ENCODE measurements at places on chromosomes 3 and 15.

GRCh38 chr3:47365213-47366153 is 15.3 kb upstream of the PTPN23 start:
- no peak for DNase-seq

DNA sequence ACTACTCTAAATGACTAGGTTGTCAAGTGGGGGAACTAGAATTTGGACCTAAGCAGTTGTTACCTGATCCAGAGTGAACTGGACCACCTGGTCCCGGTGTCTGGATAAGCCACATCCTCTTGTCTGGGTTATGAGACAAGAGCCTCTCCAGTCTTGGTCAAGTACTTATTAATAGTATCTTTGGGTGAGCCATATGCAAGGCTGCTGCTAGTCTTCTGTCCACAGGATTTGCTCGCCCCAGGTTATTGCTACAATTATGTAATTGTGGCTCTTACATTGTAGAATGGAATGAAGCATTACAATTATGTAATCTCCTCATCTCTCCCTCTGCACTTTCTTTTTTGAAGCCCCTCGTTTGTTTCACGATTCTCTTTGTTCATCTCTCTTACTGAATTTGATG is 24.0 kb upstream of the AGBL1 start:
- DNase-seq = no peak

- no peak for DNase-seq
These were observed 543 bp downstream of the MEF2A start for GRCh38 chr15:99566157-99566897.

DNA sequence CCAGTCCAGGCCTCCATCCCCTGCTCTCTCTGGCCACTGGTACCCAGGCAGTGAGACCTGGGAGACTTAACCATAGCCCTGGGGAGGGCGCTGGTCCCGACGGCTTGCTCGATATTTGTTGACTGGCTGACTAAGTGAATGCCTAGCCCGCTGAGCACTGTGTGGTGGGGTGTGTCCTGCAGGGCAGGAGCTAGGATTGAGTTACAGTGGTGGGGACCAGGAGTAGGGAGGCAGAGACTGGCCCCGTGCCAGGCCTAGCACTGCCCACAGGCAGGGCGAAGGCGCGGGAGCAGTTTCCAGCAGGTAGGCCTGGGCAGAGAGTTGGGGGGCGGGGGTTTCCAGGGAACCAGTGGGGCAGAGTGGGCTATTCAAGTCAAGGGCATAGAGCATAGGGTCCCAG is at the start of gene VILL:
Gene VILL (plus strand): TSS at position 260 of the 400 bp plus-strand sequence. CDS start 2,887 bp downstream, outside the sequence.
- no peak for DNase-seq

DNA sequence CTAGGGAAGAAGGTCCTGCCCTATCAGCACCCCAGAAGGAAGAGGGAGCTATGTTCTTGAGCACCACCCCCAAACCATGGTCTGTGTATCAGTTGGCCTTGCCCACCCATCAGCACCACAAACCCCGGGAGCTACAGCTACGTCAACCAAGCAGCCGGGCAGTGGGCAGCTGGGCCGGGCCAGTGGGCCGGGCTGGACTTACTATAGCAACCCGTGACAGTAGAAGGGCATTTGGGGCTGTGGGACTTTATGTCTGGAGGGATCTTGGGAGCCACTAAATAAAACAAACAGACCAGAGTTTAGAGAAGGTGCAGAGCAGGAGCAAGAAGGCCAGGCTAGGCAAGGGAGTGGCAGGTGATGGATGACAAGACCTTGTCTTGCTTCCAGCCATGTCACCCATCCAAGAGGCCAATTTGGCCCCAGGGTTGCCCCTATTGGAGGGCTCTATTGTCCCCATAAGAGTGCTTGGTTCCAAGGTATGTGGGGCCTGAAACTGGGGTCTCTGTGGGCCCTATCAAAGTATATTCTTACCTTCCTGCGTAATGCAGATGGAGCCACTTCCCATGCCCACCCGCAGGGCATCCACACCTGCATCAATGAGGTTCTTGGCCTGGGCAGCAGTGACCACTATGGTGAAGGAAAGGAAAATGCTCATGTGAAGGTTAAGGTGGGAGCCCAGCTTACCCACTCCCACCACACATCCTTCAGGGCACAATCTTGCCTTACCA is 3.2 kb downstream of the IMPDH2 start:
- DNase-seq = no peak

- no peak for DNase-seq
These were observed 417.4 kb upstream of the NAALADL2 start for GRCh38 chr3:174441588-174442301.

- no peak for DNase-seq
These were observed 3.1 kb downstream of the C3orf62 start for GRCh38 chr3:49273825-49274532.

DNA sequence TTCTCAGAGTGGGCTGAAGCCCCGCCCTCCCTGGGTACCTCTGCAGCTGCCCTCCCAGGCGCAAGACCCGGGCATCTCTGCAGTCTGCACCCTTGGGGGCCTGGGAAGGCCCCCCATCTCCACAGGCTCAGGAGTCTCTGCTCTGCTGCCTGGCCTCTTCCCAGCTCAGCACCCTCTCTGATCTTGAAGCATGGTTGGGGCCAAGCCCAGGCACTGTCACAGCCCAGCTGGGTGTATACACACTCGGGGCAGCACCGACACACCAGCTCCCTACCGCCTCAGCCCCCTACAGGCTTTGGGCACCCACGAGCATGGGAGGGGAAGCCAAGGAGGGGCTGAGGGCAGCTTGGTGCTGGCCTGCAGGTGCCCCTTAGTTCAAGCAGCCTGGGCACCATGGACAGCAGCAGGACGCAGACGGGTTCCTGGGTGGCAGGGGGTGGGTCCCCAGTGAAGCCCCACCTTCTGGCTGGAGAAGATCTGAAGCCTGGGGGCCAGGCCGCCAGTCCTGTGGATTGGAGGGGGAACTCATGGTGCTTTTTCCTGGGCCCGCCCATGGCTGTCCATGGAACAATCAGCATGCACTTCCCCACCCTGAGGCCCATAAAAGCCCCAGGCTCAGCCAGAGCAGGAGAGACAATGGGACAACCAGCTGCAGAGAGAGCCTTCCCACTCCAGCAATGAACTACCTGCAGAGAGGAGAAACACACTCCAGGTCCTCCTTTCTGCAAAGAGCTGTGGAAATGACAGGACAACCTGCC is 170.6 kb downstream of the TJP1 start:
- DNase-seq = no peak

- DNase-seq = no peak
These were observed 60.4 kb downstream of the GPR176 start for GRCh38 chr15:39859636-39860035.

DNA sequence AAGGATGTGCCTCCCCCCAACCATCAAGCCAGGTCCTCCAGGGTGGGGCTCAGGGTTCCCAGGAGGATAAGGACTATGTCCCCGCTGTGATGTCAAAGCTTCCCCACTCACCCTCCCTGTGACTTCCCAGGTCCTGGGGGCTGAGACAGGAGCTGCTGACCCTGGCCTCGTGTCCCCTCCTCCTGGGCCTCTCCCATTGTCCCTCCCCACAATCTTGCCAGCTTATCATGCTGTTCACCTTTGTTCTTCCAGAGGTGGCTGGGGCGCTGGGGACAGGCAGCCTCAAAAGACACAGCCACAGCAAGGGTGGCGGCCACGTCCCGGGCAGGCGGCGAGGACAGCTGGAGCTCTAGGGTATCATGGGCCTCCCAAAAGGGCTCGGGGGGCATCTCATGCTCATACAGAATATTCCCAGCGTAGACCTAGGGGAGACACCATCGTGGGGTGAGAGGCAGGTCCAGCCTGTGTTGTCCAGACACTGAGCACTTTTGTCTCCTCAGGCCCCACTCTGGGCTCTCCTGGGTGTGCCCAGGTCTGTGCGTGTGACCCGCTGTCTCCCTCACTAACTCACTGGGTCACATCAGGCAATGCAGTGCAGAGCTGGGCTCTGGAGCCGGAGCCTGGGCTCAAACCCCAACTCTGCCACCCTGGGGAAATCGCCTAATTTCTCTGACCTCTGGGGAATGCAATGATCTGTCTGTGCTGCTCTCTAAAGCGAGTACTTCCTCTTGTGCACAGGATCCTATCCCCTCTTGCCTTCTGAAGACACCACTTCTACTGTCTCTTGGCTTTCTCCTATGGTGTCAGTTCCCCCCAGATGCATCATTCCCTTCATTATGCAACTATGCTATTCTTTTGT is 30.0 kb downstream of the SNX33 start:
- no peak for DNase-seq

GRCh38 chr15:31433091-31433490 is 106.5 kb downstream of the KLF13 start:
- no peak for DNase-seq

DNA sequence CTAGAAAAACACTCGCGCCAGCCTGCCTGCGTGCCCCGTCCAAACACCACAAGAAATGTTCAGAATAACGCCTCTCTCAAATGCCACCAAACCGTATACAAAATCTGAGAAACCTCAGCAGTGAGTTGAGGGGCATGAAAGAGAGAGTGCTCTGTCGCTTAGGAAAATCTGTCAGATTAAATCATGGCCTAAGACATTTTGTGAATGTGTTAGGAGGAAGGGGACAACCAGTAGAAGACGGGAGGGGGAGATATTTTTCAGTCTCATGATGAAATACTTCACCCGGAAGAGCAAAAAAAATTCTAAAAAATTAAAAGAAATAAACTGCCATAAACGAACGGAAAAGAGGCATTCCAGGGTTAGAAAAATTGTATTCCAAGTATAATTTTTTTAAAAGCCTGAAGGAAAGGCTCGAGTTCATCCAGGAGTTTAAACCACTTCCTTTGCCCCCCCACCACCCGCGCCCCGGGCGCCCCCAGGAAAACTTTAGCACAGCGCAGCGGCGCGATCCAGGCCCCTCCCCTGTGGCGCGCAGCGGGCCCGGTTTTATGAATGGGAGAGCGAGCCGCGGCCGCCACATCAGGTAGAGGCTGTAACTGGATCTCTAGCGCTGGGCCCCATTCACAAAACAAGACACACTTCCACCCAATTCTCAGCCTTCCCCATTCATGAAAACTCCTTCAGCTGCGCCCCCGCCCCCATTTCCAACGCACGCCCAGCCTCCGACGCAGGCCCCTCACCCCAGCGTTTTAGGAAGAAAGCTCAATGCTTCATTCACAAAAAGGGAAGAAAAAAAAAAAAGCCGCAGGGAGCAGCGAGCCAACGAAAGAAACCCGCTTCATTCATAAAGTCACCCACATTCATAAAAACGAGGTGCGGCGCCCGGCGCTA is 1.4 kb downstream of the ETV5 start:
- DNase-seq = no peak

DNA sequence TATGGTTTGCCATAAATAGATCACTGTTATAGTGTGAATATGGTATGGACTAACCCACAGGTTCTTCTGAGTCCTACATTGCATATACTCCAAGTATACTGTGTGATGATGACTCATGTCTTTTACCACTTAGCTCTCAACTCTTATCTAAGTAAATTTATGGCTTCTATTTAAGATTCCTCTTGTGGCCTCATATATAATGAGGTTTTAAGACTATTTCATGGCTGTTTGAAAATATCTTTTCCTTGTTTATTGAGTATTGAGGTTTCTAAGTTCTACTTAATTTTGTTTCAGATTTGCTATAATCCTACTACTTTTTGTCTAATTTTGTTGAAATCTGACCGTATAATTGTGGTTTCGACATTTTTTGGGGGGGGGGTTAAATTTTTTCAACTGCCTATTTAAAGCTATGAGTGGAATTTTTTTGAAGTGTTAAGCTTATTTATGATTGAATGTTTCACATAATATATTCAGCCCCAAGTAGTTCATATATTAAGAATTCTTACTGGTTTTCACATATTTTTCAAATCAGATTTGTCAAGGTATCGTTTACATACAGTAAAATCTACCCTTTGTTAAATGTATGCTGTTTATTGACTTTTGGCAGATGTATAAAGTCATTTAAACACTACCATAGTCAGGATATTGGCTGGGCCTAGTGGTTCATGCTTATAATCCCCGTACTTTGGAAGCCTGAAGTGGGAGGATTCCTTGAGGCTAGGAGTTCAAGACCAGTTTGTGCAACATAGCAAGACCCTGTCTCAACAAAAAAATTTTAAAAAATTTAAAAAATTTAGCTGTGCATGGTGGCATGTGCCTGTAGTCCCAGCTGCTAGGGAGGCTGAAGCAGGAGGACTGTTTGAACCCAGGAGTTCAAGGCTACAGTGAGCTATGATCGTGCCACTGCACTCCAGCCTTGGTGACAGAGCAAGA is 11.7 kb downstream of the SLC25A36 start:
- DNase-seq = no peak

DNA sequence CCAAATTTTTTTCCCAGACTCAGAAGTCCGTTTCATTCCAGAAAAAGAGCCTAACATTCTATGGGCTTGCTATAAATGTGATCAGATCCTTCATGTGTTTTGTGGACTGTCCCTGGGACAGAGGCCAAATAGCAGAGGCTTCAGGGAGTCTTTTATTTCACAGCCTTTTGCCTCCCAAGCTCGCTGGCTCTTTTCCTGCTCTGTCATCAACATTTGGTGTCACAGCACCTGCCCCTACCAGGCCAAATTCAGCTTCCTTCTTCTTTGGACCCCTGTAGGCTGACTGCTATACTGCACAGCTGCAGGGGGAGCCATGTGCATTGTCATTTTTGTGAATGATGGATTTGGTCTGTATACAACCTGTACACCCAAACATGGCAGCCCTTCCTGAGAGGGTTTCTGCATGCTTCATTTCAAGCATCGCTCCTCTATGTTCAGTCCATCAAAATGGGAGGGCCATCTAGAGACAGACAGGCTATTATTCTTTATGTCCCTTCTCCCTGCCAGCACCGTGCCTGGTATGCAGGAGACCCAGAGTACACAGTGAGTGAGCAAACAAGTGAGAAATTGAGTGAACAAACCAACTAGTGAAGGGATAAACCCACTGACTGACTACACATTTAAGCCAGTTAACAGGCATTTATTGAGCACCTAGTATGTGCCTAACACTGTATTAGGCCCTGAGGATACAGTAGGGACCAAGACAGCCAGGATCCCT is 17.9 kb upstream of the RPP14 start:
- DNase-seq = no peak

DNA sequence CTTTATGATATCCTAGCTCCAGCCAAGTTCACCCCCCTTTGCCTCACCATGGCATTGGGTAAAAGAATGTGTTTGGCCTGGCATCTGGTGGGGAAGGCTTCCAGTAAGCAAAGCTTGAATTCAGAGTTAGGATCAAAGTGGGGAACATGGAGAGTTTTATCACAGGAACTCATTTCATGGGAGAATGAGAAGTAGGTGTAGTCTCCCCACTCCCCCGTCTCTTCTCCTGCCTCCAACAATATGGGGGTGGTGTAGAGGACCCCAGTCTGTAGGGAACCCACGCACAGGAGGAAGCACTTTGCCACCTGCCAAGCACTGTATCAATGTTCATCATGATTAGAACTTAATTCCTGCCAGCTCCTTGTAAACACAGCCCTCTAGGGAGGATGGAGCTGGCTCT is 200.5 kb downstream of the UACA start:
- DNase-seq = no peak

- DNase-seq = no peak
These were observed 156.7 kb downstream of the RAB11A start for GRCh38 chr15:66025972-66026371.

DNA sequence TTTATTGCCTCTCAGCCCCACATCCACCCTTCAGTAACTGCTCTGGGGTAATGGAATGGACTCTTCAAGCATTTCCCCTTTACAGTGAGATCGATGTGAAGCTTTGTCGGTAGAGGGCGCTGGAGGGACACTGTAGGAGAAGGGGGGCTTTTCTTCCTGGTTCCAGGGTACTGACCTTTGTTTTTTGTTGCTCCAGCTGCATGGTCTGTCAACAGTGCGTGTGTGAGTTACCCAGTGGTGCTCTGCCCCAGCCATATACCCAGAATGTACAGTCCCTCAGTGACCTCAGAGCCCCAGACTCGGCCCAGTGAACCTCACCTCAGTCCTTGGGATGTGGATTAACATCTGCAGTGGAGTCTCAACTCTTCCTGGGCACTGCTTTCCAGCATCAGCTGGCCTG is 180.3 kb upstream of the TSC22D2 start:
- DNase-seq = no peak
